Ureter (tissue), 1 donor: ENCODE measurements at places on chromosomes 5 and 9. TPM values are rescaled to one million over a fixed set of nuclear protein-coding genes. Genes with fewer than 3 reads are reported as not detected.

Gene SOHLH1
- total RNA-seq = not detected

DNA sequence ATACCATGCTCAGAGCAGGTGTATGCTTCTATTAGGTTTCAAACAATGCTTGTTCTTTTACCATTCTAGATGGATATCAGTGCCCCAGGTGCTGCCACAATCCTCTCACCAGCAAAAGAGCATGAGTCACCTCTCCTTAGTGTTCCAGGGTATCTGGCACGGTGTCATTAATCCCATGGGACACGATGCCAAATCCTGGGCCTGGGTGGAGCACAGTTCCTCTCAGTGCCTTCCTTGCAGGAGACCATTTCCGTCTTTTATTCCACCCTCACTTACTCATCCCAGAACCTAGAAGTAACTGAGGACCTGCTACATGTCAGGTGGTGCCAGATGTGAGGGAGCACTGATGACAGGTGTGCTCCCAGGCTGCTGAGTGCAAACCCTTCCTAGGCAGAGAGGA lies 1.3 kb upstream of the OR13J1 start:
- no peak for DNase-seq

DNA sequence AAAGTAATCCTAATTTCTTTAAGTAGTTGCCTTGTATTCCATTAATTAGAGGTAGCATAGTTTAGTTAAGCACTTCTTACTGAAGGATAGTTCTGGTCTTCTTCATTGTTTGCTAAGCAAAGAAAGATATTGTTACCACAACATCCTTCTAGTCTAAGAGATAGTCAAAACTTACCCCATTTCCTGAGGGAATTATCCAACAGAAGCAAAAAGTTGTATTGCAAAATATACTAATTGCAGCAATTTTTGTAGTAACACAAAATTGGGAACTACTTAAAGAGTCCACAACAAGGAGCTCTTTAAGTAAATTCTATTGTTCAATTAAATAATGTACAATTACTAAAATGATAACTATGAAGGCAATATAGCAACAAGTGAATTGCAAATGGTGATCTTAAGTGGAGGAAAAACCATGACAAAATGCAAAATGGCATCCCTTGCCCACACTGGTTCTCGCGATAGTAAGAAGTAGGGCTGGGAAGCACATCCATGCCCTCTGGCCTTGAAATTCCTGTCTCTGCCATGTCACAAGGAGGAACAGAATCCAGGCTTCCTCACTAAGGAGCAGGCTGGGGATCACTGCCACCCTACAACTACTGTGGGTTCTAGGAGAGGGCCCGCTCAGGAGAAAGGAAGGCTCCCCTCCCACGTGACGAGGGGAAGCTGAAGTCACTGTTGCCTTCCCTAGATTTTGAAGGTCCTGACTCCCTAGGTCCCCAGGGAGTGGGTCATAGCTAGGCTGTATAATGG lies 23.3 kb upstream of the MEGF9 start:
- no peak for DNase-seq

DNA sequence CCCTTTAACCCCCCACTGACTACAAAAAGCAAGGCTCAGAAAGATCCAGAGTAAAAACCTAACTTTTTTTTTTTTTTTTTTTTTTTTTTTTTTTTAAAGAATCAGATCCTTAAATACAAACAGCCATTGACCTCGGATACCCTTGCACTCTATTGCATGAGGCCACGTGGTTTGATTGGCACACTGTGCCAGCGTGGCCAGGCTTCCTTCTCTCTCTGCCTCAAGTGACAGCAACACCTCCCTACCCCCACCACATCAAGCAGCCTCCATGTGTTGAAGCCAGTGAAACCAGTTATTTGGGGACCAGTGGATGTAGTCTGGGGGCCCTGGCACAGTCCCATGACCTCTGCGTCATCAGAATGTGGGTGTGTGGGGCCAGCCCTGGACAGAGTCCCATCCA lies 71.4 kb downstream of the OTULIN start:
- no peak for DNase-seq

- no peak for DNase-seq
These were observed 10.7 kb downstream of the SLC35A4 start for GRCh38 chr5:140575309-140575708.

DNA sequence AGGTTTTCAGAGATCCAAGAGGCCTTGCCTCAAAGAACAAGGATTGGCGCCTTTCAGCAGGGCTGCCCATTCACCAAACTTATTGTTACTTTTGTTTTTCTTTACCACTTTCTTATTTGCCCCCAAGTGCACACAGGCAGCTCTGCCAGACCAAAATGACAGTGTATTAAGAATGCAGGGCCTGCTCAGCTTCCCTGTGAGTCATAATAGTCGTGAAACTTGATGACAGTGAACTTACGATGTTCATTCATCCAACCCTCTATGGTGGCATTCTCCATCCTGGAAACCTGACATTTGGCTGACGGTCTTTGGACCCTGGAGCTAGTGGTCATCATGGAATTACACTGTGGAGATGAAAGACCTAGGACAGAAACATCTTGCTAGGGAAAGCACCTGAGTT lies 44.3 kb downstream of the UBE2QL1 start:
- DNase-seq = no peak

Gene IFNA13
- total RNA-seq = not detected

DNA sequence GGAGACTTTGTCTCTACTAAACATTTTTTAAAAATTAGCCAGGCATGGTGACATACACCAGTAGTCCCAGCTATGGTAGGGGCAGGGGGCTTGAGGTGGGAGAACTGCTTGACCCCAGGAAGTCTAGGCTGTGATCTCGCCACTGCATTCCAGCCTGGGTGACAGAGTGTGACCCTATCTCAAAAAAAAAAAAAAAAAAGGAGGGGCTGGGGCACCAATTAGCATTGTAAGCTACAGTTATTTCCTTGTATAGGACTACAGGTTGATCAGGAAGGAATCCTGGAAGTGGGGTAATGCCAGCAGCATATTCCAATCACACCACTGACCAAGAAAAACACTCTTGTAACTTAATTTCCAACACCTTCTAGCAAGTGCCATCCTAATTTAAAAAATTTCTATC lies 32.1 kb downstream of the PWWP2A start:
- no peak for DNase-seq

Gene PHF24
- 1.7 TPM for total RNA-seq

DNA sequence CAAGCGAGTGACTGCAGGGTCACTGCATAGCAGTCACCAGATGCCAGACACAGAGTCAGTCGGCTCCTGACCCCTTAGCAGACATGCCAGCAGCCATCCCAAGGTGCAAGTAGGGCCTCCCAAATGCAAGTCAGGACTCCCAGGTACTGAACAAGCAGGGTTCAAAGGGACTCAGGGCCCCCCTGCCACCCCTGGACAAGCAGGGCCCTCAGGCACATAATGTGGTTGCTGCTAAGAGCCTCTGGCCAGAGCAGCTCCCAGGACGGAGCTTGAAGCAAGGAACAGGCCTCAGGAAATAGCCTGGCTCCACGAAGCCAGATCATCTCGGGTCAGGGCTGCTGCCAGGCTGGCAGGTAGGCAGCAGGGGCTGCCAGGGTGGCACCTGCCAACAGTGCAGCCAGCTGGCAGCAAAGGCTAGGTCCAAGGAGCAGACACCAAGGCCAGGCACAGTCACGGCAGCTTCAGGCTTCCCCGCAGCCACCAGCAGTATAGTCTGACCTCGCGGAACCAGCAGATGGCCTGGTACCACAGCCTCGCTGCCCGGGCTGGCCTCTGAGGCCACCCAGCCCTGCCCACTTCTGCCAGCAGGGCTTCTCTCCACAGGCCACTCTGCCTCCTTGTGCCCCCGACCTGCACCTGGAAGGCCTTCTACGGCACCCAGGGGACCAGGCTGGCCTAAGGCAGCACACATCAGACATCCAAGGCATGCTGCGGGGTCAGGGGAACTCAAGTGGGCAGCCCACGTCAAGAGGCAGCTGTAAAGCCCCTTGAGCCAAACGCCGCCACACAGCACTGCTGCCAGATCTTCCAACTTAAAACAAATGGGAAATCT lies 7.4 kb downstream of the EEIG1 start:
- no peak for DNase-seq

Gene SLC35D2
- 26.0 TPM for total RNA-seq

Gene PCA3
- not detected for total RNA-seq
